ENCODE measurements at places on chromosomes 1 and 21.

- DNase-seq: no peak
These were observed 35.9 kb downstream of the HEATR1 start for GRCh38 chr1:236568285-236568894.

- no peak for DNase-seq
These were observed 12.2 kb downstream of the PTCH2 start for GRCh38 chr1:44830900-44831304.

DNA sequence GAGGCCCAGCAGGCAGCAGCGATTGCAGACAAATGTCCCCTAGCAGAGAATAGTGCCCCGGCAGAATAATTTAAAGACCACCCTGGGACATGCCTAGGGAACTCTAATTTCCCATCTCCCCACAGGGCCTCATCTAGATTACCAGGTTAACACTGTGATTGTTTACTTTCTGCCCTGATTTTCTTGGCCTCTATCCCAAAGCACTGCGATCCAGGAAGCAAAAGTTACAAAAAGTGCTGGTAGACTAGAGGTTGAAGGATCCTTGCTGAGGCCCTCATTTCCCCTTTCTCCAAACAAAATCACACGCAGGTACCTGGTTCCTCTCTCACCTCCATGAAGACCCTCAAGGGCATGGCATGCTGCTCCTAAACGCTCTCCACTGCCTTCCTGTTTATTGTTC is 229.7 kb downstream of the C1orf94 start:
- no peak for DNase-seq

DNA sequence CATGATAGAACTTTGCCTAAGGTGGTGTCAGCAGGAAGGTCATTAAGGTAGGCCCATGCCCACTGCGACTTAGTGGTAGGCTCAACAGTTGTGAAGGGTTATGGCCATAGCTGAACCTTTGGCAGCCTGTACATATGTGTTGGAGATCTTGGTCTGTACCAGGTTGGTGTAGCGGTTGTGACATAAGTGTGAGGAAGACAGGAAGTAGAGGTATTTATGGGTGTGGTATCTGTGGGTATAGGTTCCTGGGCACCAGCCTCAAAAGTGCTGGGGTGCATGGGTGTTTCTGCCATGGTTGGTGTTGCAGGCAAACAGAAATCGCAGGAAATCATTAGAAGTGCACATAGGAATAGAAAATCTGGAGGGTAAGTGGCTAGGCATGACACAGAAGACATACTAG is 18.6 kb upstream of the LRIF1 start:
- DNase-seq: no peak

- DNase-seq: no peak
These were observed 26.2 kb downstream of the RNF187 start for GRCh38 chr1:228513236-228513900.

DNA sequence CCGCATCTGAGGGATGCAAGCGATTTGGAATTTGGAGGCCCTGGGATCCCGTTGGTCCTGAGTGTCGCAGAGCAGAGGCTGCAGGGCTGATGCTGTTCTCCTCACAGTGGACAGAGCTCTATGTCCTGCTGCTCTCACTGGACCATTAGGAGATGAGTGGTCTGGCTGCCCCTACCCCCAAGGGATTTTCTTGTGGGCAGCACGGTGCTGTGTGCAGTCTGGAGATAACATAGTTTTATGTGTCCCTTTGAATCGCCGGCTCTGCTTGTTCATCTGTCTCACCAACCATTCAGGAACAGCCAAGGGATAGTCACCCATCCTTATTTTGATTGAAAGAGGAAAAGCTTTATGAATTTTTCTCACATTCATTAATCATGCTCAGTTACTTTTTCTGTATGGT is 49.9 kb downstream of the CHRM3 start:
- DNase-seq: no peak

- DNase-seq: no peak
These were observed 55.2 kb downstream of the IRF2BP2 start for GRCh38 chr1:234554698-234555311.

DNA sequence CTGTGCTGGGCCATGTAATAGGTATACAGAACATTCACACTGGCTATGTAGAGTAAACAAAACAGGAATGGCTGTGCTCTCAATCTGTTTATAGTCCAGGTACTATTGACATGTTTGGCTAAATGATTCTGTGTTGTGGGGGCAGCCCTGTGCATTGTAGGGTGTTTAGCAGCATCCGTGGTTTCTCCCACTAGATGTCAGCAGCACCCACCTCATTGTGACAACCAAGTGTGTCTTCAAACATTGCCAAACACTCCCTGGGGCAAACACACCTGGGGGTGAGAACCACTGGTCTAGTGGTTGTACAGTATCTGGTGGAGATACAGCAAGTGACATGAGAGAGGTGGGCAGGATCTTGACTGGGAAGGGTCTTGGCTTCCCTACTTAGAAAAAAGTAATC is 80.4 kb upstream of the SPATA6 start:
- no peak for DNase-seq

- no peak for DNase-seq
These were observed 78.8 kb upstream of the TRABD2B start for GRCh38 chr1:48076017-48076416.

- no peak for DNase-seq
These were observed 5.0 kb downstream of the GJB3 start for GRCh38 chr1:34785875-34786470.

- DNase-seq: no peak
These were observed 72.1 kb downstream of the DNM3 start for GRCh38 chr1:171913385-171913784.

DNA sequence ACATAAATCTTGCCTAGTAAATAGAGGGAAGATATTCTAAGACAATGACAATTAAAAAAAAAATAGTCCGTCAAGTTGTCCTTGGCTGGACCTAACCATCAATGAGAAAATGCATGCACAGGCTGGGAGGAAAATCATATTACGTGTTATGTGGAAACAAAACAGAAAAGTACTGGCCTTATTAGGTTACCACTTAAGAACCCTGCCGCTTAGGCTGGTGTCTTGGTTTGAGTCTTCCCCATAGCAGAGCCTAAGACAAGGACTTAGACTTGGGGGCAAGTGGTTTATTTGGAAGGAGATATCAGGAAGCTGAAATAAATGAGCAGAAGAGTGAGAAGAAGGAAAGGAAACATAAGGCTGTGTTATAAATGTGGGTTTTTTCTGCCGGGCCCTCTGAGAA is 186.4 kb downstream of the MRPL39 start:
- no peak for DNase-seq

DNA sequence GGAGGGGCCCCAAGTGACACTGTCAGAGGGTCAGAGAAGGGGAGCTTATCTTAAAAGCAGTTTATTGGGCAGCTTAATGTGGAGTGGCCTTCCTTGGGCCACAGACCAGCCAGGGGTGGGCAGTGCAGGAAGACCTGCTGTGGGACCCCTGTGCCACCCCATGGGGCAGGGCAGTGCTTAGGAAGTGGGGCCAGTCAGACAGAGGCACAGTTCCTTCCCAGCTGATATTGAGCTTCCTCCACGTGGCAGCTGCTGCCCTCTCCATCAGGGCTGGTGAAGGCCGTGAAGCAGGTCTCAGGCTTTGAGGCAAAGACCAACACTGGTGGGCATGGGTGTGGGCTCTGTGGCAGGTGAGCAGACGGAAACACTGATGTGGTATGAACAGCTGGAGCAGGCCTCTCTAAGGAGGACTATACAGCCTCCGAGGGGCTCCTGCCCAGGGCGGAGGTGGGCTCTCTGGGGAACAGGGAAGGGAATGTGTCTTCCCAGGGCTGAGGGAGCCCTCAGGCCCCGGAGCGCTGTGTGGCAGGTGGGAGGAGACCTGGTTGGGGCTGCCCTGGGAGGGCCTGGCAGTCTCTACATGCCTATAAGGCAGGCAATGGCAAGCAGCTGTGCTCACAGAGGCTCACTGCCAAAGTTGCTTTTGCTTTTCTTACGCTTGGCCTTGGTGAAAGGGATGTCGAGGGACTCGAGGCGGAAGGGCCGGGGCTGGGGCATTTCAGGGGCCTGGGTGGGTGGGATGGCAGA is 3.0 kb upstream of the DDOST start:
- DNase-seq: no peak

DNA sequence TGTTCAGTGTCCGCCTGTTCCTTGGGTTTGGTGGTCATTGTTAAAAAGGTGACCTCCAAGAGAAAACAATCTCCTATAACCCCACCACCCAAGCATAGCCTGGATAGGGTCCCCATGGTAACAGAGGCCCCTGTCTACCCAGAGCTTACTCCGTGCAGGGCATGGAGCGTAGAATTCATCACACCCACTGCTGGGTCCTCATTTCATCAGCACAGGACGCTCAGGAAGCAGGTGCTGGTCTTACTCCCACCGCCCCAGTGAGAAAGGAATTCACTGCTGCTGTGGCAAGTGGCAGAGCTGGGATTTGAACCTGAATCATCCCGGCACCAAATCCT is 37.0 kb downstream of the ARHGEF10L start:
- DNase-seq: no peak

GRCh38 chr1:159945483-159946241 is at the start of gene IGSF9:
Gene IGSF9, minus strand, starts transcription at chr1:159945613. Its CDS starts 2,159 bp downstream, at chr1:159943454.
- DNase-seq: peak; percentile 70

- DNase-seq: no peak
These were observed 74.6 kb upstream of the PDC start for GRCh38 chr1:186535388-186536133.

DNA sequence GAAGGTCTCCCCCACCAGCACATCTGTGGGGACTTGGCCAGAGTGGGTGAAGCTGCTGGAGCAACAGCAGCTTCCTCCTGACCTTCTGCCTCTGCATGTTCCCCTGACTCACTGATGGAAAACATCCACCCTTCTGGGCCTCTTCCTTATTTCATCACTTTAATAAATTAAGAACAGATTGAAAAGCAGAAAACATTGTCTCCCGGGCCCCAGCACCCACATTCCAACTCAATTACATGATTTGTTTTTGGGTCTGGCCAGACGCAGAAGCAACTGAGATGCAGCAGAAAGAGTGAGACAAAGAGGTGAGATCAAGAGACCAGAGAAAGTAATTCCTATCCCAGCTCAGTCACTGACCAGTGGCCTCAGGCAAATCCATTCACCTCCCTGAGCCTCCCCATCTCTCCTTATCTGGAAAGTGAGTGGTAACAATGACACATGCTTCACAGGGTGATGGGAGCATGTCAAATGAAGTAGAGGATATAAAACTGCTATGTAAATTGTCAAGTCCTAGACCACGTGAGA is 157.1 kb downstream of the ELAVL4 start:
- no peak for DNase-seq

DNA sequence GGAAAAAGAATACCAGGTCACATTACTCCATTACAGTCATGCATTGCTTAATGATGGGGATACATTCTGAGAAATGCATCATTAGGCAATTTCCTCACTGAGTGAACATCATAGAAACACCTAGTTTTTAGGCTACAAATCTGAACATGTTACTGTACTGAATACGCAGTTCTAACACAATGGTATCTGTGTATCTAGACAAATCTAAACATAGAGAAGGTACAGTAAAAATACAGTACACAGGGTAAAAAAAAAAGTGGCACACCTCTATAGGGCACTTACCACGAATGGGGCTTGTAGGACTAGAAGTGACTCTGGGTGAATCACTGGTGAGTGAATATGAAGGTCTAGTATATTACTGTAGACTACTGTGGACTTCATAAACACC is 115.7 kb downstream of the AKT3 start:
- no peak for DNase-seq

- DNase-seq: no peak
These were observed 447.5 kb downstream of the NEGR1 start for GRCh38 chr1:71834601-71835441.

DNA sequence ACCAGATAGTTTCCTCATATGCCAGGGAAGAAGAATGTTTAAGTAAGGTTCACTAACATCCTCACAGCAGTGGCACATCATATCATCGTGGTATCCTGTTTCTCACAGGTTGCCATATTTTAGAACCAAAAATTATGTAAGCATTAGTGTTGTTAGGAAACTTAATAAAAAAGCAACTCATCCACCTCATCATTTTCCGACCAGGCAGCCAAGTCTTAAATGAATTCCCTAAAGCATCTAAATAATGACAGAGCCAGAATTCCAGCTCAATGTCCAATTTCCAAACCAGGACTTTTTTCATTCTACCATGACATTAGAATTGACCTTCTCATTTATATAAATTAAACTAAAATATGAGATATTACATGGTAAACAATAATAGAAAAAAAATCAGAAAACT is 272.7 kb downstream of the NTNG1 start:
- DNase-seq: no peak

GRCh38 chr1:75341537-75341936 is 207.3 kb downstream of the LHX8 start:
- DNase-seq: no peak

DNA sequence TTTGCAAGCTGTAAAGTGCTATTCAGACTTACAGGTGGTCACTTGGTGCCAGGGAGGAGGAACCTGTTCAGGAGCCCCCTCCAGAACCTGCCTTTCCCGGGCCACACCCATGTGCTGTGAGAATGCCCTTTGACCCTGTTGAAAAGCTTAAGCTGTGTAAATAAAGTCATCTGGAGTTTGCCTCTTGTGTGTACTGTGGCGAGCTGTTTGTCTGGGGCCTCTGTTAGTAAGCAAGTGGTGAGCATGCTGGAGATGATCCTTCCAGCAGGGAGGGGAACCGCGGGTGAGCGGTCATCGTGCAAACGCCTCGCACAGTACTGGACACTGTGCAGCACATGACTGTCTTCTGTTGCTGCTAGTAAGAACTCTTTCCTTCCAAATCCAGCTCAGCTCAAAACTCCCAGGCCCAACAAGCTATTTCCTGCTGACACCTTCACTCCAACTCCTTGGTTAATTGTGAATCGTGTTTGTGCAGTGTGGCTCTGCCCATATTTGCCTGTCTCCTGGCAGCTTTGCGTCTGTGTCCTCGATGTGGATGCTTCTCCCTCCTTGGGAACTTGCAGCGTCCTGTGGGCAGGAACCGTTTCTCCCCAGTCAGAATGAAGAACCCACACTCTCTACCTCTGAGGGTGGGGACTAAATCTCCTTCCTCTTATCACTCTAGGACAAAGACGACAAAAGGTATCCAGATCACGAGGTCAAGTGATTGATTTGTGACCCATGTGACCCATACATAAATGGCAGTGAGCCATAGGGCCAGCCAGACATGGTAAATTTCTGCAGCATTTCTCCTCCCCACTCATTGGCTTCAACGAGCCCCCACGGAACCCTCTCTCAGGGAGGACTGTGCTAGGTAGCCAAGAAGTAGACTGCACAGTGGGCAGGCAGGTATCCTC is 13.9 kb upstream of the BTG2 start:
- DNase-seq: no peak

DNA sequence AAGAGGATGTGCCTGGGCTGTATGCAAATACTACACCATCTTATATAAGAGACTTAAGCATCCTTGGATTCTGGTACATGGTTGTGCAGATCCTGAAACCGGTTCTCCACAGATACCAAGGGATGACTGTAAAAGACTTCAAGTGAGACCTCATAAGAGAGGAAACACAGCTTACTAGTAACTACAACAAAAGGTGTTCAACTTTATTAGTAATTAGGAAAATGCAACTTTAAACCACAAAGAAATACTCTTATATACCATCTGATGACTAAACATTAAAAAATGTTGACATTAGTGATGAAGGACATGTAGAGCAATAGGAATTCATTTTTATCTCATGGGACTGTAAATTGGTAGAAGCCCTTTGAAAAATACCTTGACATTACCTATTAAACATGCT is 102.7 kb downstream of the RASAL2 start:
- DNase-seq: no peak

- no peak for DNase-seq
These were observed 626.5 kb downstream of the PTPRC start for GRCh38 chr1:199265319-199265718.

GRCh38 chr1:60994369-60994768 is 88.0 kb upstream of the NFIA start:
- no peak for DNase-seq

All from stimulated activated CD8-positive, alpha-beta memory T cell treated with anti-CD3 and anti-CD28 coated beads, Interleukin-15, amount 100 ng/mL, for 4 hours (primary cell).